Fibroblast of skin of scalp (primary cell): ENCODE measurements at places on chromosomes 16 and 17.

- DNase-seq = peak; percentile 91
Observed at GRCh38 chr16:59046335-59046734, 312.2 kb upstream of the GOT2 start.

DNA sequence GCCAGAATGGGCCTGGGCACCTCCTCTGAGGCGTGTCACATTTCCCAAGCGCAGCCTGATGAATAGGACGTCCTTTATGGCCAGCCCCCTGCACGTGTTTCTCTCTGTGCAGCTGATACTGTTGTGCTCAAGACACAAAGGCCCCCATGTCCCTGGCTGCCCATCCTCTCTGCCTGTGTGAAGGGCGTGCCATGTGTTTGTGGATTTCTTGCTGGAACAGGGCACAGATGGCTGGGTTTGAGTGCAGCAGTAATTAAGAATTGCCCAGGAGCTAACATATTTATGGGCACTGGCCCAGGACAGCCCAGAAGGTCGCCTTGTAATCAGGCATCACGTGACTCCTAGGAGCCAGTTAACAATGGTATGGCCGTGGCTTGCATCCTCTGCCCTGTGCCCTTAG lies 181.1 kb downstream of the CCDC182 start:
- no peak for DNase-seq

GRCh38 chr16:81035975-81036750 lies 521 bp downstream of the ATMIN start:
- DNase-seq = peak; percentile 16

- no peak for DNase-seq
Observed at GRCh38 chr17:27817731-27818130, 17.4 kb upstream of the NOS2 start.

DNA sequence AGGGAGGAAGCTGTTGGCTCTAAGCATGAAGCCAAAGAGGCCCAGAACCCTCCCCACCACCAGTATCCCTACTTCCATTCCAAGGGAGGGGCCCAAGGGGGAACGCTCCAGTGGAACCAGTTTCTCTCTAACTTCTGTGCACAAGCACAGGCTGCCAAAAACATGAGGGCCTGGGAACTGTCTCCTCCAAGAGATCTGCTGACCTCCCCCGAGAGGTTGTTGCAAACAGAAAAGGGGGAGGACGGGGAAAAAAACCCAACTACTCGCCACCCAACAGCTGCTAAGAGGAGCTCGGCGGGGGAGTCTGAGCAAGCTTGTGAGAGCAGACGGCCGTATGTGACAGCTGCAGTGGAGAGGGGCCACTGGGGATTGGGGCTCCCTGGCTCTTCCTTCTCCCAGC lies 15.7 kb upstream of the SLC35B1 start:
- DNase-seq = no peak

GRCh38 chr17:75778861-75779249 lies 5.8 kb upstream of the UNK start:
- DNase-seq = no peak

GRCh38 chr16:74094962-74095361 lies 201.7 kb upstream of the PSMD7 start:
- no peak for DNase-seq

- peak; percentile 73 for DNase-seq
Observed at GRCh38 chr17:36482611-36483504, 3.6 kb upstream of the ZNHIT3 start.

- DNase-seq = no peak
Observed at GRCh38 chr16:51150165-51150887, 744 bp downstream of the SALL1 start.

DNA sequence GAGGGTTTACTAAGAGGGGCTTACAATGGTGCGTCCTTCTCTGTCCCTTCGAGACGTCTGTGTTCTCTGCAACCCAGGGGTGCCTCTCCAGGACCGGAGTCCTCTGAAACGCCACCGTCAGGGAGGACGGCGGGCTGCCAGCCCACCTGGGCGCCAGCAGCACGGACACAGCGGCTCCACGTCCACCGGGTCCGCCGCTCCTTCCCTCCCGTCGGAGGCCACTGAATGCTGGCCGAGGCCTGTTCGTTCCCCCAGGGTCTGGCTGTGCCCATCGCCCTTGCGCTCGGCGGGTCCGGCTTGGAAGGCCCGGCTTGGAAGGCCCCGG lies 403 bp downstream of the TEPSIN start:
- no peak for DNase-seq

GRCh38 chr16:85447693-85448313 lies 165.3 kb upstream of the GSE1 start:
- no peak for DNase-seq
